ENCODE measurements at places on chromosomes 12 and 14.

DNA sequence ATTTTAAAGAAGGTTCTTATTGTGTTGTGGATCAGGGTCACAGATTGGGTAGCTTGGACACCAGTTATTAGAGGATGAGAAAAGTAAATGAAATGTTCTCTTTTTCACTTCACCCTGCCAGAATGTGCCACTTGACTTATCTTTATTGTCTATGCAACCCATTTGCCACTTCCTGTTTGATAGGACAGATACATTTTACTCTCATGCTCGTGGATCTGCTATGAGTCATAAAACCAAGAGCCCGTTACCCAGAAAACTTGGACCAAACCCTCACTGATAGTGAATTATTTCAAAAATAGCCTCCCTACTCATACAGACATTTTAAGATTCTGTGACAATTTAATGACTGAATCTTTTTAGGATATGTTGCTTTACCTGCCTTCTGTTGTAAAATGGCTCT lies 1.8 kb downstream of the ISCA2 start:
- no peak for DNase-seq

- DNase-seq = no peak
Observed at GRCh38 chr14:47257013-47257412, 418.4 kb downstream of the MDGA2 start.

DNA sequence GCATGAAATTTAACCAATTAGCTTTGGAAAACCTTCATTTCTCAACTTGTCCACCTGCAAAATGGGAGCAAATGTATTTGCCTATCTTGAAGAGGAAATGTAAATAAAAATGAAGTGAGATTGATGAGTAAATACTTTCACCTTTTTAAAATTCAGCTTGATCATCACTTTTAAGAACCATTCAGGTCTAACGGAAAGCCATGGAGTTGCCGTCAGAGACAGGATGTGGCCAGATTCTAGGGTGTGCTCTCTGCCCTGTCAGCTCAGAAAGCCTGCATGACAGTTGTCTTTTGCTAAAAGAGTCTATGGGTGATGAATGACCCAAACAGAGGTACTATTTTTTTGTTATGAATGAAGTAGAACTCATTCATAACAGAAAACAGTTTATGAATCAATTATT lies 104.3 kb upstream of the SLC35F4 start:
- DNase-seq = no peak

DNA sequence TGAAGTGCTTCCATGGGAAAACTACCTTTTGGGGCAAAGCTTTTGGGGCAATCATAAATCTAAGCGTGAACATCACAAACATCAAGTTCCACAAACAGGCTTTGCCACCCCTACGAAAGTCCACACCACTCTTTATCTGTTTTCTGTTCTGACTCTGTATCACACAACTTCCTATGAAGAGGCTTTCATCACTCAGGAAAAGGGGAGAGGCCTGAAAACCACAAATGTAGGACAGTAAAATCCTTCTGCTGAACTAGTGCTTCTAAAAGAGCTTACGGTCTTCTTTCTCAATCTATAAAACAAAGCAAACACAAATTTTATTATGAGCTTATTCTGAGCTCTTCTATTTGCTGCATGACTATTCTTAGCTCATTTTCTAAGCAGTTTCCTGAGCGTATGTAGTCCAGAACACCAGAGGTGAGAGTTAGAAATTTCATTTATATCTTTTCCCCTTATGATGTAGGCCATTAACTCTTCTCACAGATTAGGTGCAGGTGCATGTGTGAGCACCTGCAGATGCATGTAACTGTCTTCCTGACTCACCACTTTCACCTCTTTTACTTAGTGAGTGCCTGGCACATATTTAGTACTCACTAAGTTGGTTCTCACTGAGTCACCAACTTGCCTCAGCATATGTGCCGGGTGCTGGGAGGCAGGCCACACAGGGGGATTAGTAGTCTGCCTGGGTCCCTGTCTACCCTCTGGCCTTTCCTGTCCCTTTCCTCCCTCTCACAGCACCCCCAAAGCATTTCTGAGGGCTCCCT lies 32.9 kb upstream of the SYCP3 start:
- DNase-seq = no peak

DNA sequence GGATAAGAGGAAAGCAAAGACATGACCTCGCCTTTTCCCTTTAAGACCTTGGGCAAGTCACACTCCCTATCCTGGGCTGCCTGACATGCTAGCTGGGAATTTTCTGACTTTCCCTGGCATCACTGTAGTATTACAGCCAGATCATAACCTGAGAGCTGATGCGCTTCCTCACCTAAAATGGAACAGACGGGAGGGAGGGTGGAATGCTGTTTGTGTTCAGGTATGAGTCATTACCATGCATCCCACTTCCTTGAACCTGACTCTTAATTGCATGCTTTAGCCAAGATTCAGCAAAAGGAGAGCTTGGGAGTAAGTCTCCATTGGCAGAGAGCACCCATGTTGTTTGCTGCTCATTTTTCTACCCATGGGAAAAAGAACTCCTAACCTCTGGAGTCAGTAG lies 156.5 kb downstream of the KCNK10 start:
- peak; percentile 4 for DNase-seq
